ENCODE measurements at places on chromosomes 12 and 14. TPM values are rescaled to one million over a fixed set of nuclear protein-coding genes. Genes with fewer than 3 reads are reported as not detected.

- no peak for DNase-seq
Observed at GRCh38 chr14:60654334-60654821, 5.1 kb upstream of the SIX1 start.

GRCh38 chr12:45415393-45415817 is 199.5 kb downstream of the ANO6 start:
- DNase-seq: peak; percentile 19

Gene SLC6A13
- polyA plus RNA-seq: 0.23 TPM

Gene GLIPR1L2
- polyA plus RNA-seq: 0.33 TPM

GRCh38 chr14:55450124-55450523 is 9.7 kb upstream of the TBPL2 start:
- no peak for DNase-seq

Gene SBNO1
- 2.6 TPM for polyA plus RNA-seq

Gene RGS6
- polyA plus RNA-seq: 0.27 TPM

Gene KLRD1
- 0.12 TPM for polyA plus RNA-seq

Gene KLRB1
- 0.16 TPM for polyA plus RNA-seq

Gene PLBD2
- polyA plus RNA-seq: 11.6 TPM

DNA sequence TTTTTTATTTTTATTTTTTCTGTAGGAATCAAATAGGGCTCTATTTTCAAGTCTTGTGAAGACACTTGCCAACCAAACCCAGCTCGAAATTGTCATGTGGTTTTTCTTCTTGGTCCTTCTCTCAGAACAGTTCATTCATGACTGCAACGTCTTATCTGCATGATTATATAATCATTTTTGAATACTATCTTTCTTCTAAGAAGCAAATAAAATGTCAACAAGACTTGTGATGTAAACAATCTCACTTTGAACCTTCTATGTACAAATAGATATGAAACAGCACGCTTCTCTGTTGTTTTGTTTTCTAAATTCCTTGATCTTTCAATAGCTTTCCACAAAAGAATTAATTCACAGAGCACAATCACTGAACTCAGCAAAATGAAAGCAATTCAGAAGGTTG is 320.7 kb downstream of the SOX5 start:
- no peak for DNase-seq

DNA sequence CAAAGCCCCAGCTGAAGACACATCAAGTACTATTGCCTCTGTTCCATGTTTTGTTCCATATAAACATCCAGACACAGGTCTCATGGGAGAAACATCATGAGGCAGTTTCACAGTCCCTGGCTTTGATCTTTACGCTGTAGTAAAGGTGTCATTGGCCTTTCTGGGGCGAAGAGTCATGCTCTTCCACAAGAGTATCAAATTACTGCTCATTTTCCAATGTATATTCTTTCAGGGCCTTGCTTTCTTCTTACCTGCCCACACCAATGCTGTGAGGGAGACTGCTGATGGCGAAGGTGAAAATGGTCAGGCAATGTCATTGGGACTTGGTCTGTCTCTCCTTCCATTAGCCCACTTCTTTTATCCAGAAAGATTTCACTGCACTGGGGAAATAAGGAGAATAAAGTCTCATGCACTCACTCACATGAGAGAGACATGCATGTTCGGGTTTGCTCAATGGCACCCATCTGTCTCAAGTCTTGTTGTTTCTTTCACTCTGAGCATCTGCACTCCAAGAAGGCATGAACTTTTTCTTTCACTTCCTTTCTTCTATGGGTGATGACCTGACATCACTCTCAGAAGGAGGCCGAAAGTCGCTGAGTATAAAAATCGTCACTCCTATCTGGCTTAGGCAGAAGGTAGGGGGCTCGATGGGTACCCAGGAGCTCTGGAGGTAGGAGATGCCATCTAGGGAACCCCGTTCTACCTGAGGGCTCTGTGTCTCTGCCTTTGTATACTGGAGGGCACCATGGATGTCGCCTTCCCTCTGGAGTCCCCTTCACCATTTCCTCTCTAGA is 1.3 kb upstream of the JDP2 start:
- no peak for DNase-seq

GRCh38 chr12:47033789-47034555 is 45.4 kb upstream of the PCED1B start:
- DNase-seq: no peak

Gene TSPAN11
- 0.23 TPM for polyA plus RNA-seq

DNA sequence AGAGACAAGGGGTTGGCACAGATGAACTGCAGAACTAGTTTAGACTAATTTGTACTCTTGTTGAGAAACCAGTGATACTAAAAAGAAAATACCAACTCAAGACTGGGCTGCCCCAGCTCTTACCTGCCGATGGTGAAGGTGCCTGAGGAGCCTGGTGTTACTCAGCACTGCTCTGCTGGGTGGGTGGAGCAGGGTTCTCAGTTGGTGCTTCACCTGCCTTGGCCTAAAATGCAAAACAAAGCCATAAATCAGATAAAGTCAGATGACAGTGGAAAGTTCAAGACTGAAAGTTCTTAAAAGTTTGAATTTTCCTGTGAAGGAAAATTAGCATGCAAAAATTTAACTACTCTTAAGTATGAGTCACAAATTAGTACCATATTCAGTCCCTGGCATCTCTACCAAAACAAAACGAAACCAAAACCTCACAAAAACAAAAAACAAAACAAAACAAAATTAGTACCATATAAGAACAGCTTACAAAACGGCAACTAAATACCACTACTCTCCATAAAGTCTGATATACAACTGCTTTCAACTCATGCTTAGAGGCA is 21.9 kb downstream of the YBX3 start:
- DNase-seq: no peak

- DNase-seq: no peak
Observed at GRCh38 chr12:131672941-131673887, 37.7 kb upstream of the SFSWAP start.

DNA sequence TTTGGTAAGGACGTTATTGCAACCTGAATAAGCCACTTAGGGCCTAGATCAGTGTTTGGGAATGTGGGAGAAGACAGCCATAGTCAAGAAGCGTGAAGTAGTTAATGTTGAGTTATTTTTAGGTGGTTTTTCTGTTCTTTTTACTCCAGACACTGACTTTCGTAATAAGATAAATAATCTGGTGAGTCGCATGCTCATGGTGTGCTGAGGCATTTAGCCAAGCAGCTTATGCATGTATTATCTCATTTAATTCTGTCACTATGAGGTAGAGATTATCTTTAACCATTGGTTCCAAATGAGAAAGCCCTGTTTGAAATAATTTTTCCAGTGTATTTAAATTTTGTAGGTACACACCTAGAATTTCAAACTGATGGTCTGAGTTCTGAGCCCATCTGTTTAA is 67.3 kb downstream of the RCOR1 start:
- DNase-seq: no peak

Gene ERBB3
- polyA plus RNA-seq: 50.1 TPM

DNA sequence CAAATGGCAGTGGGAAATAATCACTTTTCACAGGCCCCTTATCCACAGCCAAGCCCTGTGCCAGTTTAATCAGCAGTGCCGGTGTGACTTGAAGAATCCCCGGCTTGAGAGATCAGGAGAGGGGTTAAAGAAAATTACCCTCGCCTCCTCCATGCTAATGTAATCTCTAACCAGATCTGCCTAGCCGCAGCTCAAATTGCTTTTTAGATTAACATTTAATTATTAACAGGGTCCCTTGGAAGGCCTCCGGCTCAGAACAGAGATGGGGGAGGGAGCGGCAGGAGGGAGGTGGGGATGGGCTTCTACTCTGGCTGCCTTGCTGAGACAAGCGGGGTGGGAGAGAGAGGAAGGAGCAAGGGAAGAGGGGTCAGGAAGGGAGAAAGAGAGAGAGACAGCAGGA is 24.0 kb downstream of the FAM222A start:
- peak; percentile 13 for DNase-seq

Gene CLEC4E
- polyA plus RNA-seq: 0.68 TPM

- DNase-seq: no peak
Observed at GRCh38 chr12:60123557-60123956, 527.7 kb downstream of the SLC16A7 start.
